ENCODE measurements at places on chromosomes 6 and 20. TPM values are rescaled to one million over a fixed set of nuclear protein-coding genes. Genes with fewer than 3 reads are reported as not detected.

PLN gene
- 5.7 TPM for polyA plus RNA-seq

RSPO3 gene
- polyA plus RNA-seq, result 21.3 TPM

OVOL2 gene
- polyA plus RNA-seq, result not detected

BPIFA1 gene
- not detected for polyA plus RNA-seq

GRCh38 chr6:149132336-149132735 is 185.2 kb upstream of the TAB2 start:
- DNase-seq, result no peak

GRCh38 chr6:156598855-156599180 is 178.4 kb upstream of the ARID1B start:
- DNase-seq, result peak; percentile 13

DNA sequence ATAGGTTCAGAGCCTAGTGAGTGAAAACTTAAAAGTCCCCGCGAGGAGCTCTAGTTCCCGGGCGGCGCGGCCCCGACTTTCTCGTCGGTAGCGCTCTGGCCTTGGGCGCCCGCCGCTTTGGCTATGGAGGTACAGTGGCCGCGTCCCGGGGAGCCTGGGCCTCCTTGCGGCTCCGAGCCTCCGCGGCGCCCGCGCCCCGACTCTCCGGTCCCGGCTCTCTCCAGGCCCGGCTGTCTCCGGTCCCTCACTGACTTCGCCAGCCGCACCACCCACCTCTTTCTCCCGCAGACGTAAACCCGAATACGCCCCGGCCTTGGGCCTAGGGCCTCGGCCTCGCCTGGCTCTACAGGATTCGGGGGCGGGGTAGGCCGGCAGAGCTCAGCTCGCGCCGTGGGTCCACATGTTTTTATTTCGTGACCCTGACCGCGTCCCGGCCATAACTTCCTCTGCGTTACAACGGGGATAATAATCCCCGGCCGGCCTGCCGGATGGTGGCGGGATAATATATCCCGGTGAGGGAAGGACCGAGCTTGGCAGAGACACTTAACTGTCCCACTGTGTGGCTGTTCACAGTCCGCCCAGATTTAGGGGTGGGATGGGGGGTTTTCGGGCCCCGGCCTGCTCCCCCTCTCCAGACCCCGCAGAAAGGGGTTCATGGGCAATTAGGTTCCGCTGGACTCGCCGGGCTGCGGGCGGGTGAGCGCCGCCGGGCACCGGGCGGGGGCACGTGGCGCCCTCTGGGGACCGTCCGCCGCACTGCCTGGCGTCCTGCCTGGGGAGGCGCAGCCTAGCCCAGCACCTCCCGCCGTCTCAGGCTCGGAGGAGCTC is 10.0 kb upstream of the TBX18 start:
- peak; percentile 80 for DNase-seq

GRCh38 chr6:13331516-13332348 is 3.4 kb upstream of the TBC1D7 start:
- DNase-seq, result peak; percentile 38

Measured in muscle of leg (tissue), 16 donors.